Naive thymus-derived CD4-positive, alpha-beta T cell (primary cell): ENCODE measurements at places on chromosomes 3 and 15. TPM values are rescaled to one million over a fixed set of nuclear protein-coding genes. Genes with fewer than 3 reads are reported as not detected.

GRCh38 chr15:98067339-98067738 lies 106.8 kb downstream of the ARRDC4 start:
- DNase-seq, result no peak

The IREB2 gene
- 69.5 and 76.2 TPM in 2 replicates for total RNA-seq

The BUB1B gene
- total RNA-seq, result 1.2 TPM

- no peak for DNase-seq
Measured at GRCh38 chr3:134998158-134998557, 203.1 kb downstream of the EPHB1 start.

GRCh38 chr3:181725830-181726229 lies 14.1 kb downstream of the SOX2 start:
- no peak for DNase-seq

The DNAH12 gene
- 0.51 TPM for total RNA-seq

GRCh38 chr15:56774356-56774755 lies 41.0 kb upstream of the ZNF280D start:
- DNase-seq, result no peak

- peak; percentile 61 for DNase-seq
Measured at GRCh38 chr3:151086484-151087456, 1.3 kb downstream of the MED12L start.

The SKOR1 gene
- 0.57 TPM for total RNA-seq

The CHST2 gene
- total RNA-seq, result 4.5 and 5.2 TPM in 2 replicates

- no peak for DNase-seq
Measured at GRCh38 chr3:175357758-175358157, 498.6 kb downstream of the NAALADL2 start.

- DNase-seq, result no peak
Measured at GRCh38 chr15:63953524-63953923, 92.8 kb downstream of the DAPK2 start.

The CFAP92 gene
- total RNA-seq, result 0.10 TPM in 1 of 2 replicates, not detected in the other

DNA sequence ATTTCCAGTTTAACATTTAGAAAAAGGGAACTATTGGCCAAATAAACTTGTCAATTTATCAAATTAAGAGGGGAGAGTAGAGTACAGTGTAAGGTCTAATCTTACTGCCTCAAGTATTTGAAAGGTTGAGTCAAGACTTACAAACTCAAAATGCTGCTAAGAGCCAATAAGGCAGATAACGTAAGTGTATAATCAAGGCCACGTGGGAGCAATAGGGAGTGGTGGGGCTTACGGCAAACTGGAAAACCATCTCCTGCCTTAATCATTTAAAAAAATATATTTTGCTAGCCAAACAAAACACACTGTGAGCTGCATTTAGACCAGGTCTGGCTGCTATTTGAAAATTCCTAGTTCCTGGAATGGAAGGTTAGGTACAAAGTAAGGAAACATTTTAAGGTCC lies 107.3 kb upstream of the FRMD4B start:
- DNase-seq, result no peak

The FAM174B gene
- 4.4 and 5.2 TPM in 2 replicates for total RNA-seq
